ENCODE measurements at places on chromosomes 7 and 10.

- DNase-seq: no peak
Measured at GRCh38 chr7:2923886-2924574, 79.9 kb upstream of the GNA12 start.

DNA sequence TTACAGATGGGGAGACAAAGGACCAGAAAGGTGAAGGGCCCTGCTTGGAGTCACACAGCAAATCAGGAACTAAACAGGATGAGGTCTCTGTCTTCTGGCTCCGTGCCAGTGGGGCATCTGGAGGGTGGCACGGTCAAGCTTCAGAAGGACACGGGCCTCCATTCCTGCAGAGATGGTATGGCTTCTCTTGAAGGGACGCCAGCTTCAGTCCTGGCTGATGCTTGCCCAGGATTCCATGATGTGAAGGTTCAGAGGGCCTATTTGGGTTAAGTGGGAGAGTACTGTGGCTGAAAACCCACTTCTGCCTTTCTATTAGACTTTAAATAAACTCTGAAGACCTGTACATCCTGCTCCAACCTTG, 6.1 kb downstream of the RAMP3 start:
- DNase-seq: no peak

GRCh38 chr7:75658369-75658768, 80.4 kb downstream of the HIP1 start:
- no peak for DNase-seq

- DNase-seq: no peak
Measured at GRCh38 chr7:6234384-6234783, 38.0 kb downstream of the CYTH3 start.

GRCh38 chr7:112049555-112050249, 156.5 kb downstream of the DOCK4 start:
- no peak for DNase-seq

DNA sequence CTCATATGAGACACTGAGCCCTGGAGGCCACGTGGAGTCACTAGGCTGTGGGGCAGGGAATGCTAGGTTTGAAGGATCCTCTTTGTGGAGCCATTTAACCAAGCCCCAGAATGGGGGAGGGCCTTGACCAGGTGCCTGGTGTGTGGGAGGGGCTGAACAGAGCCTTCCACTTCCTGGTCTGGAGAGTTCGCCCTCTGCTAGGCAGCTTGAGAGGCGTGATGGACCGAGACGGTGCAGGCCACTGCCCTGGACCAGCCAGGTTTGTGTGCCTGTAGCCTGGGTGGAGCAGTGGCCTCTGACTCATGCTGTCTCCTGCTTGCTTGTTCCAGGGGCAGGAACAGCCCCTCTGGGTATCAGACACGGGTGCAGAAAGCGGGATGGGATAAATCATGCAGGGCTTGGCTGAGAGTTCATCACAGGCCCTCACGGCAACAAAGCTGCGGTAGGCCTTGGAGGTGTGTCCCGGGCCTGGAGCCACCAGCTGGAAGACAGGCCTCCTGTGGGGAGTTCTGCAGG, 27.4 kb downstream of the ADAMTS14 start:
- peak; percentile 40 for DNase-seq

GRCh38 chr10:114593240-114593792, 64.8 kb downstream of the ABLIM1 start:
- no peak for DNase-seq

DNA sequence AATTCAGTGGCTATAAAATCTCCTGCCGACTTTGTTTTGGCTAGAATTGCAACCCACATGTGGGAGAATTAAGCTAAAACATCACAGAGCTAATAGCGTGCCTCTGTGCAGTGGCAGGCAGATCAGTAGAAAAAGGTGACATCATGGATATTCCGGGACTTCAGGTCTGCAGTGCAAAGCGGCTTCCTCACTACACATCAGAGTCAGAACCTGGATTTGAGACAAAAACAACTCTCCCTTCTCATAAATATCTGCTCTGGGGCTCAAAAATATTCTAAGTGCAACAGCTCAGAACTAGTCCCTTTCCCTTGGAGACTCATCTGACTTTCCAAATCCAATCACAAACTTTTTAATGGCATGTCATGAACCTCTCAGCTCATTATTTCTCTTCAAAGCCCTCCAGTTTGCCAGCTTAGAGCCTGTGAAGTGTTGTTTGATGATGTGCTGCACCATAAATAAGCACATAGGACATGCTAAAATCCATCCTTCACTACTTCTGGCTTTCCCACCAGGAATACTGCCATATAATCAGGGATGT, 337.1 kb downstream of the RNLS start:
- DNase-seq: no peak

DNA sequence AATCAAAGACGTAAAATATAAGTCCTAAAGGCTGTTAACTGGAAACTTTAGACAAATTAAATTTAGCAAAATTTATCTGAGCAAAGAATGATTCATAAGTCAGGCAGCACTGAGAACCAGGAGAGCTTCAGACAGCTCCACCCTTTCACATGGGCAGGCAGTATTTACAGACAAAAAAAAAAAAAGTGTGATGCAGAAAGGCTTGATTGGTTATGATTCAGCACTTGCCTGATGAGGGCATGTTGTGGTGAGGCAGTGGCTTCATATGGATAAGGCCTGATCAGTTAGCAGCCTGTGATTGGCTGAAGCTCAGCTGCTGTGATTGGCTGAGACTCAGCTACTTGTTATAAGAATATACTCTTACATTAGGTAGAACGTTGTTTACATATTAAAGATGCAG, 495.4 kb upstream of the POM121L12 start:
- no peak for DNase-seq

- peak; percentile 72 for DNase-seq
Measured at GRCh38 chr7:149714081-149714909, 59.1 kb downstream of the ZNF467 start.

DNA sequence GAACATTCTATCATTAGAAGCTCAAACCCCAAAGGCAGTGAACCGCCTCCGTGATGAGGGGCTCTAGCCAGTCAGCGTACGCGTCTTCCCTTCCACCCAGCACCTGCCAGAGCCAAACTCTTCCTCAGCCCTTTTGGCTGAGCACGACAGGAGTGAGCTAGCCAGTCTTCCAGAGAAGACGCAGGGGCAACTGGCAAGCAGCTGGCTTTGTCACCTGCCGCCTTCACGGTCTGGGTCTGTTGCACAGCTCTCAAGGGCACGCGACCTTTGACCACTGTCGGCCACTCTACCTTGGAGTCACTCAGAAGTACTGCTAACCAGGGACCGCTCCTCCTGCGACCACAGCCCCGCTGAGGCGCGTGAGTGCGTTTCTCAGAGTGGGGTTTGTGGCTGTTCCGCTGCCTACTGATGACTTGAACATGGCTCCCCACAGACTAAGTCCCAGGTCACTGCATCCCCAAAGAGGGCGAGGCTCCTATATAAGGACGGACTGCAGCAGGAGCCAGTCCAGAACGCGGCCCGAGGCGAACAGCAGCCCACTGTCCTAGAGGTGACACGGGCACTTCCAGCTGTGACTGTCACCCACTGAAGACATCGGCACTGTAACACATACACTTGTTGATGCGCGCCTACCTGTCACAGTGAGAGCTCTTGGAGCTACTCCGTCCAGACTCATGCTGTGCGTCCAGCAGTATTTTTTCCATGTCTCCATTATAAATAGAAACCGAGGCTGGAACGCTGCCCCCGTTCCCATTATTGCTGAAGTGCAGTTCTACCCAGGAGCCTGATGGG, 8.4 kb downstream of the BNIP3 start:
- no peak for DNase-seq

- DNase-seq: peak; percentile 27
Measured at GRCh38 chr7:104627516-104627915, 299.1 kb downstream of the LHFPL3 start.

DNA sequence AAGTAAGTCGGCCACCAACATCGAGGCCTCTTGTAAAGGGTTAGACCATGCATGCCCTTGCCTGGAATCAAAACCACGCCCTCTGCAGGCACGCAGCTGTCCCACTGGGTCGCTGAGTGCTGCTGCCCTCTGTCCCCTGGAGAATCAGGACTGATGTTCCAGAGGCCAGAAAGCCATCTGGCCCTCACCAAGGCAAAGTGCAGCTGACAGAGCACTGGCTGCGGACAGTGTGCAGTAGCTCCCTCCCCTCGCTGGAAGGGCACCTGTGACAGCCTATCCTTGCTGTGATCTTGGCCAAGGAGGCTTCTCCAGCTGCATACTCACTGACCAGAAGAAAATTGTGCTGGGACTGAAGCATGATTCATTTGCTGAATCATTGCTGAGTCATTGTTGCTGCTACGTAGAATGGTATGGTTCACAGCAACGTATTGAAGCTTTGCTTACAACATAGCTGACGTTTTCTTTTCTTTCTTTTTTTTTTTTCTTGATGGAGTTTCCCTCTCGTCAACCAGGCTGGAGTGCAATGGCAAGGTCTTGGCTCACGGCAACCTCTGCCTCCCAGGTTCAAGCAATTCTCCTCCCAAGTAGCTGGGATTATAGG, 30.4 kb downstream of the DDC start:
- DNase-seq: peak; percentile 21

Measured in KBM-7 (cell line).